ENCODE measurements at places on chromosomes 4 and X.

DNA sequence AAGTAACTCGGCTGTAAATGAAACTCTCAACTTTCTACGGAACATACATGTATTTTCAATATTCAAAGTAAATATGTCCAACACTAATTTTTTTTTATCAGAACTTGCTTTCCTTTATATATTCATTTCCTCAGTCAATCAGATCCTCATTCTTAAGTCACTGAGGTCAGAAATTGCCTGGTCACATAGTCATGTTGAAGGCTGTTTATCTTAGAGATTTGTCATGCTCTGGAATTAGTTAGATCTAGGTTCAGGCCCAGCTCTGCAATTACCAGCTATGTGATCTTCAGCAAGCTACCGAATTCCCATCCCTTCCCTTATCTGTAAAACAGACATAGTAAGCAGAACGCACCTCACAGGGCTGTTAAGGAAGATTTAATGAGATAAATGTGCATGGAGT, 228.8 kb downstream of the SPCS3 start:
- DNase-seq = no peak

DNA sequence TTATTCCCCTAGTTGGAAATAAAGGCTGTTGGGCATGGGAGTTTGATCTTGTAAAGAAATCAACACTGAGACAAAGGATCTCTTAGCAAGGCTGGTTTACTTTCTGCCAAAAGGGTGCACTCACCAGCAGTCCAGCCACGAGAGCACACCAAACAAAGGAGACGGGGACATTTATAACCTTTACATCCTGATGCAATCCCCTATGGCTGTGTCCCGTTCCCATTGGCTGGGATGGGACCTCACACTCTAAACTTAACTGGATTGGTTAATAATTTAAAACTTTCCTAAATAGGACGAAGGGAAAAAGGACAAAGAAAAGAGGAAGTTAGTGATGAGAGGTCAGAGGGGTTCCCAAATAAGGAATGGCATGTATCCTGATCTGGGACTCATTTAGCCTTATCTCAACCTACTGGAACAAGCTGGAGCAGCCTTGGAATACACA, 17.9 kb downstream of the METAP1 start:
- DNase-seq = no peak

GRCh38 chr4:105215609-105216313, 69.1 kb downstream of the TET2 start:
- DNase-seq = no peak

DNA sequence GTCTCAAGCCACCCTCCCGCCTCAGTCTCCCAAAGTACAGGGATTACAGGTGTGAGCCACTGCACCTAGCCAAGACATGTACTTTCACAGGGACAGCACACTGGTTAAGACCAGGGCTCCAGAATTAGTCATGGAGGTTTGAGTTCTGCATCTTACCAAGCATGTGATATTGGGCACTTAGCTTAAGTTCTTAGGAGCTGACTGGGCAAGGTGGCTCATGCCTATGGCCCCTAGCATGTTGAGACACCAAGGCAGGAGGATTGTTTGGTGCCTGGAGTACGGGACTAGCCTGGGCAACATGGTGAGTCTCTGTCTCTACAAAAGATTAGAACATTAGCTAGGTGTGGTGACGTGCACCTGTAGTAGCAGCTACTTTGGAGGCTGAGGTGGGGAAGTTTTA, 2.6 kb upstream of the TMEM192 start:
- DNase-seq = no peak

GRCh38 chr4:176186067-176186466, 9.3 kb downstream of the SPATA4 start:
- no peak for DNase-seq

GRCh38 chr4:53453385-53453784, 75.9 kb downstream of the FIP1L1 start:
- no peak for DNase-seq

DNA sequence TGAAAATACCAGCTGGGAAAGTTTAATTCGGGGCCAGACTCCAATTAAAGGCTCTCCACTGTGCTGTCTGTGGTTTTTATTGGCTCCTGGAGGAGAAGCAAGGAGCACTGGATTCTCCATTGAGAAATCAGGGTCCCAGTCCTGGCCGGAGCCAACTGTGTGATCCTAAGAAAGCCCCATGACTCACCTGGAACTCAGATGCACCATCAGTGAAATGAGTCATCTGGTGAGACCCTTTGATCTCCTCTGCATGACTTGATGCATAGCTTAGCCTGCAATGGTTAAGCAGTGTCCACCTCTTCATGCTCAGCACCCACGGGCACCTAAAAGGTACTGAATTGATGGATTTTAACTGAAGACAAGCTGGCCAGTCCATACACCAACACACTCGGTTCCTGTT, 119.2 kb upstream of the VCX3B start:
- no peak for DNase-seq

DNA sequence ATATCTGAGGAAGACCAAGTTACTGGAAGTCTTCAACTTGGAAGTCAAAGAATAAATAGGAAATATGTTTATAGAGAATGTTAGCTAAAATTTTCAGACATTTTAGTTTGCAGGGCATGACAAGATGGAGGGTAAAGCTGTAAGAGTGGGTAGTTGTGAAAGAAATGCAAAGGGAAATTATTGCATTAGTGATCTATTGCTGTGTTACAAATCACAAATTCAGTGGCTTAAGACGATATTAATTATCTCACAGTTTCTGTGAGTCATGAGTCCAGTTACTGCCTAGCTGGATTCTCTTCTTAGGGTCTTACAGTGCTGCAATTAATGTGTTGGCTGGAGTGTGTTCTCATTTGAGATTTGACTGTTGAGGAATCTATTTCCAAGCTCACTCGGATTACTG, 62.9 kb upstream of the CAMK2D start:
- DNase-seq = no peak

DNA sequence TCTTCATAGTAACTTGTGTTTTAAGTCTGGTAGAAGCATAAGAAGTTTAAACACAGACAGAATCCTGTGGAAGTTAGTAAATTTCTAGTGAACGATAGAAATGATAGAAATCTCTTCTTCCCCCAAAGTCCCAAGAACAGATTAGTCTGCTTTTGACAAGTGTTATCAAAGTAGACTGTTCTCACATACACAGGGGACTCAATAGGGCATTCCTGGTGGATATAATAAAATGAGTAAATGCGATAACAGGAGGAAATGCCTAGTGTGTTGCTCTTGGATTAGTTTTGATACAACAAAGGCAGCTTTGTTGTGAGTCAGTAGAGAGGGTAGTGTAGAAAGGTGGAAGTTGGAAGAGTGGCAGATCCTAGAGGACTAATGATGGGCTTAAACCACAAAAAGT, 43.5 kb downstream of the CLCN3 start:
- no peak for DNase-seq

- no peak for DNase-seq
These were observed 108.9 kb downstream of the SYNPO2 start for GRCh38 chr4:118997601-118998000.

GRCh38 chr4:183098019-183098722, 886 bp upstream of the WWC2 start:
- DNase-seq = no peak

GRCh38 chrX:84156821-84157220, 31.2 kb downstream of the RPS6KA6 start:
- no peak for DNase-seq

DNA sequence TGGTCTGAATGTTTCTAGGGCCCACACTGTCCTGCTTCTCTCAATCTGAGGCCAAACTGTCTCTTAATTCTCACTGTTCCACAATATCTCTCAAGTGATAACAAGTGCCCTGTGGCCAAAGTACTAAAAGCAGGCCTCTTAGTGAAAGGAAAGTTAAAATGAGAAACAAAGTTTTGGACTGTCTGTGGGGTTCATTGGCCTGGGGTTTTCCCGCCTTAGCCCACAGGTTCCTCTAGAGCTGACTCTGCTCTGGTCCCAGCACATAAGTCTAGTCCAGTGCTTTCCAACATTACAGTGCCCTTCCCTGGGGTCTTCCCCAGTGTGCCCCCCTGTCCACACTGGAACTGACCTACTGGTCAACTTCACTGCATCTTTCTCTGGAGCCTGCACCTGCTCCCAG, 6.3 kb downstream of the MAGEB1 start:
- DNase-seq = no peak

- DNase-seq = no peak
These were observed 2.9 kb downstream of the ANTXR2 start for GRCh38 chr4:80069837-80070731.

GRCh38 chr4:156111686-156112085, 158.0 kb upstream of the CTSO start:
- DNase-seq = no peak

GRCh38 chr4:137823007-137823406, 290.7 kb upstream of the PCDH18 start:
- no peak for DNase-seq

- DNase-seq = no peak
These were observed 200.5 kb downstream of the INPP4B start for GRCh38 chr4:142645475-142646108.

DNA sequence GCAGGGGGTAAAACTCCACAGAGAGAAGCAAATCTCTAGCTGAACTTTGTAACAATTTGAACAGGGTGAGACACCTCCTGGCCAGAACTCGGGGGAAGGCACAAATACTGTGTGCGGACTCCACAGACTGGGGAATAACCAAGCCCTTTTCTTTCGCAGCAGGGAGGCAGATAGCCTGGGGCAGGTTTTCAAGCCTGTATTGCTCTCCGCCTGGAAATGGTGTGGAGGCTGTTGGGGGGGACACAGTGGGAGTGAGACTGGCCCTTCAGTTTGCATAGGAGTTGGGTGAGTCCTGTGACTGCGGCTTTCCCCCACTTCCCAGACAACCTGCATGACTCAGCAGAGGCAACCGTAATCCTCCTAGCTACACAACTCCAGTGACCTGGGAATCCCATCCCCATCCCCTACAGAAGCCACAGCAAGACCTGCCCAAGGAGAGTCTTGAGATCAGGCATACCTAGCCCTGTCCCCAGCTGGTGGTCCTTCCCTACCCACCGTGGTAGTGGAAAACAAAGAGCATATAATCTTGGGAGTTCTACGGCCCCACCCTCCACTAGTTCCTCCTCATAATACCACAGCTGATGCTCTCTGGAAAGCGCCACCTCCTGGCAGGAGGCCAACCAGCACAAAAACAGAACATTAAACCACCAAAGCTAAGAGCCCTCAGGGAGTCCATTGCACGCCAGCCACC, 12.9 kb upstream of the SMPX start:
- DNase-seq = no peak

- DNase-seq = no peak
These were observed 31.4 kb upstream of the MBNL3 start for GRCh38 chrX:132520213-132520612.

GRCh38 chr4:78437608-78438088, 113.9 kb upstream of the ANXA3 start:
- no peak for DNase-seq

GRCh38 chr4:14853176-14853943, 148.9 kb upstream of the CPEB2 start:
- DNase-seq = no peak

DNA sequence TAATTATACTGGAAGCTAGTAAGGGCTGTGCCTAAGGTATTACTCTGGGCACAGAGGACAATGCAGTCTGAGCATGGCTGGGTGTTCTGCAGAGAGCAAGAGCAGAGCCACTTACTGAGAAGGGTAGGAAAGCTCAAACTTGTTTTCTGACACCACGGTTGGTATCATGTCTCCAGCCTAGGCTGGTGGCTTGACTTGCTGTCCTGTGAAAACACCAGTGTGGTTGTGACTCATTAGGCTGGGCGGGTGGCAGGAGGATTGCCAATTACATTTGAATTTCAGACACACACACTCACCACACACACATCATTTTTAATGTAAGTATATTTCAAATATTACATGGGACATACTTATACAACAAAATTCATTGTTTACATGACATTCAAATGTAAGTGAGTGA, 19.7 kb upstream of the MTM1 start:
- no peak for DNase-seq

- DNase-seq = no peak
These were observed 107.5 kb downstream of the CLNK start for GRCh38 chr4:10577018-10577417.

- no peak for DNase-seq
These were observed 139.2 kb upstream of the DGKK start for GRCh38 chrX:50609796-50610195.

DNA sequence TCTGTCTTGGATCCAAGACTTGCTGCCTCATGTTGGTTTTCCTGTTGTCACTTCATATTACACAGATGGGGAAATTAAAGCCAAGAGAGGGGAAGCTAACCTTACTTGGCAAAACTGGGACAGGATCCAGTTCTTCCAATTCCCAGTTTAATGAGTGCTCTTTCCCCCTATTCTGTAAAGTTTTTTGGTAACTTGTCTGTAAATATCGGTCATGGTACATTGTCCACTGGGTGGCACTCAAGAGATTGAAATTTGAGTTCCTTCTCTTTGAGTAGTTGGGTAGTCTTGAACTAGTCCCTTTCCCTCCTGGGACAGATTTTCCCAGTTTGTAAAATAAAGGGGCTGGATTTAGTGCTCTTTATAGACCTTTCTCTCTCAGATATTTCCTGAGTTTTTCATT, 12.4 kb upstream of the EOLA2 start:
- DNase-seq = no peak

GRCh38 chrX:126551306-126551705, 1.3 kb downstream of the DCAF12L1 start:
- no peak for DNase-seq

DNA sequence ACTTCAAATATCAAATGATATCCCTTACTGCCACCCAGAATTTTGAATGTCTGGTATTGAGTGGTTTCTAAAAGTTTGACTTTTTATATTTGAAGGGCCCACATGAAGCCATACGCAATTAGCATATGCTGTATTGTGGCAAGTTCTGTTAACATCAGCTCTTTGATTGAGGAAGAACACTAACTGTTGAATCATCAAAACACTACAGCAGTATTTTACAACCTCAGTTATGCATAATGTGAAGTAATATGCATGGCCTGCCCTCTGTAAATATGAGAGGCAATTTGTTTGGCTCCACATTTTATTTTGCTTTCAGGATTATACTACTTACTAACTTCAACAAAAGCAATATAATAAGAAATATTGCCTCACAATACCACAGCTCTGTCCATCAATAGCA, 62.2 kb upstream of the DMD start:
- no peak for DNase-seq

Measured in stimulated activated CD4-positive, alpha-beta T cell treated with anti-CD3 and anti-CD28 coated beads, Interleukin-2, amount 100 ng/mL, for 4 hours (primary cell).